ENCODE measurements at places on chromosomes 7 and 10.
A peak's percentile ranks its signal among the peaks of the same experiment; 100 is the strongest.

GRCh38 chr7:155793720-155794119, 18.5 kb downstream of the SHH start:
- DNase-seq, result no peak

DNA sequence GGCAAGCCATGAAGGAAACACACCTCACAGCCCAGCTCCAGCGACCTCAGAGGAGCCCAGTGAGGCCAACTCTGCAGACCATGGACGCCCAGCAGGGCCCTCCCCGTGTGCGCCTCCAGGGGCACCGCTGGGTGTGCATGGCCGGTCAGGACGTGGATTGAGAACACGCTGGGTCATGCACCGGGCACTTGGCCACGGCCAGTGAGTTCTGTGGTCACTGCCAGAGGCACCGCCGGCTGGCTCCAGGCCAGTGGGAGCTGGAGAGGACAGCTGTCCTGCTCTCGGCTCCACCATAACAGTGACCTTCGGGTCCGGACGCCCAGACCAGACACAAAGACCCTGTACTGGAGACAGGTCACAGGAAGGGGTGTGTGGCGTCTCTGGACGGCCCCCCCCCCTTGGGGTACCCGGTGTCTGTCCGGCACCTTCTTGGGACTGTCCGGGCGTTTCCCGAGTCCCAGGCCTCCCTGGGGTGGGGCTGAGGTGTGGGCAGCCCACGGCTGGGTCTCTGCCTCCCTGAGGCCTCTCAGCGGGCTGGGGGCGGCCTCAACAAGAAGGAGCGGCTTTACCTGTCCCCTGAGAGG, 50.4 kb upstream of the NKX6-2 start:
- no peak for DNase-seq

DNA sequence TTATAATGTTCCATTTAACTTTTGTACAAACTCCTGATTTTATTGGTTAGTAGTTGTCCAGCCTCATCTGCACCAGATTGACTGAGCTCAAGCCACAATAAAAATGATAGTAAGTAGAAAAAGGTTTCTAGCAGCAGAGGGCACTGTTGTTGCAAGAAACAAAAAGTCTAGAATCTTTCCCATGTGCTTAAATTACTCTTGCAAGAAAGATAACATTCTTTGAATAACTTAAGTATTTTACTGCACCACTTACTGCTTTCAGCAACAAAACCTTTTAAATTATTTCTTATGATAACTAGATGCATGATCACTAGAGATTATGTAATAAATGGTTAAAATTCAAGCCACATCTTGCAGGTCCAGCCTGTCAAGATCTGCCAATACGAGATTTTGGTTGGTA, 27.0 kb downstream of the LMOD2 start:
- peak; percentile 88 for DNase-seq

DNA sequence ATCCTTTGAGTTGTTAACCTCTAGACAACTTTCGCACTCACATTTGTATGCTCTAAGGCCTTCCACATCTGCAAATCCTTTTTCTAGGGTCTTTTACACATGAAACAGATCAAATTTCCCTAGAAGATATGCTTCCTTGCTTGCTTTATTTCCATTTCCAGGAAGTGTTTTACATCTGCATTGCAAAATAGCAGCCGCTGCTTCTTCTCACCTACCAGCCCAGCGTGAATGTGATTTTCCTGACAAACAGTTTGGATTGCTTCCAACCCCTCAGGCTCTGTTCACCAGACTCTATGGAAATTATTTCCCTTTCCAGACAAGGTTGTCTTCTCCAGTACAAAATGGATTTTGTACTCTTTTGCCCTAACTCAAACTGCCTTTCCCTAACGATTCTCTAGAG, 50.9 kb upstream of the PAPSS2 start:
- DNase-seq, result peak; percentile 43

DNA sequence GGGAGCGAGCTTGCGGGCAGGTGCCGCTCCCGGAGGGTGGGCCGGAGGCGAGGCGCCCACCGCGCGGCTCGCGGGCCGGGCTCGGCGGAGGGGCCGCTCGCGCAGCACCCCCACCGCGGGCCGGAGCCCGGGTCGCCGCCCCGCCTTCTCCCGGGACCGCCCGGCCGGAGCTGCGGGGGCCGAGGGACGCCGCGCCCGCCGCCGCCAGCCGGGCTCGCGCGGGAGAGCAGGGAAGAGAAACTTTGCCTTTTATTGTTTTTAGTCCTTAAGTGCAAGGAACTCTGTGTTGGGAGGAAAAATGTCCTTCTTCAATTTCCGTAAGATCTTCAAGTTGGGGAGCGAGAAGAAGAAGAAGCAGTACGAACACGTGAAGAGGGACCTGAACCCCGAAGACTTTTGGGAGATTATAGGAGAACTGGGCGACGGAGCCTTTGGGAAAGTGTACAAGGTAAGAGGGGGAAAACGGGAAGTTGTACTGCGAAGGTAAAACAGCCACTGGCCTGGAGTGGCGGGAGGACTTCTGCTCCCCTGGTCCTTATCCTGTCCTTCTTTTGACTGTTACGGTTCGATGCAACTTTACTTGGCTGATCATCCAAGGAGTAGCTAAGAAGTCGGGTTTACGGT, 620 bp downstream of the SLK start:
- no peak for DNase-seq

DNA sequence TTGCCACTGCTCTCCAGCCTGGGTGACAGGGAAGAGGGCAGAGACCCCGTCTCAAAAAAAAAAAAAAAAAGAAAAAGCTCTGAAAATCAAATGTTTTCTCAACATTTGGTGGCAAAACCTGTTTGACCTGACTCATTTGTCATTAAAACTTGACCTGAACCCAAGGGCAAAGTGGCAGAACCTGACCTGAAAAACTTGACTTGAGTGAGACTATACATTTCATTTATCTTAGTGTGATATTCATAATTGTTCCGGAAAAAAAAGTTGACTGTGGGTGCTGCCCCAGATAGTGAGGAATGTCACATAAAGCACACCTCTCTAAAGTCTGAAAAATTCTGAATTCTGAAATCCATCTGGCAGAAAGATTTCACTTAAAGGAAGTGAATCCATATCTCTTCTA, 2.3 kb upstream of the TAX1BP1 start:
- no peak for DNase-seq

DNA sequence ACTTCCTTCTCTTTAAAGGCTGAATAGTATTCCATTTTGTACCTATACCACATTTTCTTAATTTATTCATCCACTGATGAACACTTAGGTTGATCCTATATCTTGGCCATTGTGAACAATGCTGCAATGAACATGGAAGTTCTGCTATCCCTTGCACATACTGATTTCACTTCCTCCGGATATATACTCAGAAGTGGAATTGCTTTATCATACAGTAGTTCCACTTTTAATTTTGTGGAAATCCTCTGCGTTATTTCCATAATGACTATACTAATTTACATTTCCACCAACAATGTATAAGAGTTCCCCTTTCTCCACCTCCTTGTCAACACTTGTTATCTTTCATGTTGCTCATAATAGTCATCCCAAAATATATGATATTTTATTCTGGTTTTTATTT, 312.6 kb downstream of the PLXDC2 start:
- no peak for DNase-seq

- DNase-seq, result peak; percentile 7
Measured at GRCh38 chr10:97633921-97634320, 621 bp upstream of the MORN4 start.

GRCh38 chr10:103669243-103669929, 175.9 kb downstream of the NEURL1 start:
- DNase-seq, result no peak

GRCh38 chr7:128869138-128869943, 6.7 kb downstream of the ATP6V1F start:
- DNase-seq, result peak; percentile 37

DNA sequence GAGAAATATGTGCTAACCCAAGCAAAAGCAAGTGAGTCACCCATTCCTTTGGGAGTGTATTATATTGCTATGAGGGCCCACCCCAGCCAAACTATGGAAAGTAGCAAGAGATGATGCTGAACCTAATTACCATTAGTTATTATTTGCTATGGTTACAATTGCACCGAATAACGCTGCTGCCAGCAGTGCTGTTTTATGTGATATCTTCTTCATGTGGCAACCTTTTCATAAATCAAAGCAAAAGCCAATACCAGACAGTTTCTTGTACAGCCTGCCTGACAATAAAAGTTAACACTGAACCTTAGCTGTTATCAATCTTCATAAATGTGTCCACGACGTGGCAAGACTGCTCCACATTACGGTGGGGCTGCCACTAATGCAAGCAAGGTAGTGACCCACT, 241.7 kb upstream of the PLXNA4 start:
- DNase-seq, result no peak

DNA sequence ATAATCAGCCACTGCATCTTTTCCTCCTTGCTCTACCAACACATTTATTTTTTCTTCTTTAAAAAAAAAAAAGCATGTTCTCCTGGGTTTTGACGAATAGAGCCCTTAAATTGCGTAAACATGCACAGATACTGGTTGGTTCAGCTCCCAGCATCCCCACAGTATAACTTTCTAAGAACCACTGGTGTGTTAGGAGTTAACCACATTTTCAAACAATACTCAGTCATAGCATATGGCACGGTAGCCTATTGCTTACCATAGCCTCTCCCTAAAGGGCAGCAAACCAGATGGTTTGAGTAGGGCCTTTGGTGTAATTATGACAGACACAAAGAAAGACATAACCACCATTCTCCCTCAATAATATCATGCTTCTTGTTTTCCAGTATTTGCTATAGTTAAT, 145.0 kb downstream of the LRRC4 start:
- DNase-seq, result no peak

- DNase-seq, result peak; percentile 58
Measured at GRCh38 chr7:17027143-17027788, 145.5 kb upstream of the AGR3 start.

GRCh38 chr10:77575271-77576006, 62.2 kb downstream of the KCNMA1 start:
- no peak for DNase-seq

- no peak for DNase-seq
Measured at GRCh38 chr7:1647961-1648672, 22.0 kb upstream of the ELFN1 start.

DNA sequence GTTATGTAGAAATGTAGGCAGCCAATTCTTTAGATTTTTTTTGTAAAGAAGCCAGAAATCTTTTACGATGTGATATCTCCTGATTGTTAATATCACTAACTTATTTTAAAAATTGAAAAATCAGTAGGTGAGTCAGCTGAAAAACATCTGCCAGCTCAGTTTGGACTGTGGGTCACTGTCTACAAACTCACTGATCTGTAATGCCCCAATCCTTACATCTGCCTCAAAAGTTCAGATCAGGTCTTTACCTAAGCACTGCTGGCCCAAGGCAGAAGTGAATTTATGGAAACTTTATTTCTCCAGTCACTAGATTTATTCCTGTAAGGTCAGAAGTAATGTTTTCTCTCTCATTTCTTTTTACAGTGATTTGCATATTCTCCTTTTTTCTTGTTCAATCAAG, 31.0 kb upstream of the FAM13C start:
- DNase-seq, result no peak

DNA sequence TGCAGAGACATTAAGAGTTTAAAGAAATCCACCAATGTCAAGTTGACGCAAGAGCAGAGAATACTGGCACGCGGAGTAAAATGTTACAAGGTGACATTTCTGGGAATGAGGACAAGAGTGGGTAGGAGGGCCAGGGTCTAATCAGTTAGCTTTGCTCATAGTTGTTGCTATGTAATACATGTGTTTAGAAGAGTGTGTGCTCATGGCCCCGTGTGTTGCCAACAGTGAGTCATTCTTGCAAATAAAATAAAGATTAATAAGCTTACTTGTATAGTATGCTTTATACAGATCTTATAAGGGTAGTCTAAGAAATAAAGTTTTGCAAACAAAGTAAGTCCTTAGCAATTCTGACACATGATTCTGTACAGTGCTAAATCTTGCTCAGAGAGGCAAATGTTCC, 64.5 kb downstream of the DNMBP start:
- DNase-seq, result peak; percentile 90

DNA sequence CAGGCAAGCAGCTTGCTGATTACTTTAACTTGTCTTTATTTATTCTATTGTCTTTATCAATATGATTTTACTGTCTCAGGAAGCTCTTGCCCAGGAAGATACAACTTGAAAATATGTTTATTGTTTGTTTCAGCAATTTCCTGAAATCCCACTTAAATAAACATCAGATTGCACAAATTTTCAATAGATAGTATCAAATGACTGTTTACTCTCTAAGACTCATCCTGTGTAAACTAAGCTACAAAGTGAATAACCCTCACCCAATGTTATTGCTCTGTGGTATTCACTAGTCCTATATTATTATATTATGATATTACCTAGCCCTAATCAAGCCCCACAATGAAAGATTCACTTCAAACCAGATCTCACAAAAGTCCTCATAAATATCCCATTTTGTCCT, 130.4 kb upstream of the HPS1 start:
- no peak for DNase-seq

DNA sequence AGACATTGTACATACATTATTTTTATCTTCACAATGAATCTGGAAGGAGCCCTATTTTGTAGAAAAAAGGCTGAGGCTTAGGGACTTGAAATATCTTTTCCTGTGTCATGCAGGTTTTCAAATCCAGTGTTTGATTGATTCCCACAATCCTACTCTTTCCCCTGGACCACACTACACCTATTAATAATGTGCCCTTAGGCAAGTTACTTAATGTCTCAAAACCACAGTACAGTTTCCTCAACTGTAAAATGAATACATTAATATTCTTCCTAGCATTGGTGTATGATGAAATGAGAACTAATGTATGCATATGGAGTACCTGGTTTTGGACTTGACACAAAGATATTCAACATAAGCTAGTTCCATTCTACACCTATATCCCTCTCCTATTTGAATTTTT, 313.3 kb upstream of the SP8 start:
- DNase-seq, result no peak

DNA sequence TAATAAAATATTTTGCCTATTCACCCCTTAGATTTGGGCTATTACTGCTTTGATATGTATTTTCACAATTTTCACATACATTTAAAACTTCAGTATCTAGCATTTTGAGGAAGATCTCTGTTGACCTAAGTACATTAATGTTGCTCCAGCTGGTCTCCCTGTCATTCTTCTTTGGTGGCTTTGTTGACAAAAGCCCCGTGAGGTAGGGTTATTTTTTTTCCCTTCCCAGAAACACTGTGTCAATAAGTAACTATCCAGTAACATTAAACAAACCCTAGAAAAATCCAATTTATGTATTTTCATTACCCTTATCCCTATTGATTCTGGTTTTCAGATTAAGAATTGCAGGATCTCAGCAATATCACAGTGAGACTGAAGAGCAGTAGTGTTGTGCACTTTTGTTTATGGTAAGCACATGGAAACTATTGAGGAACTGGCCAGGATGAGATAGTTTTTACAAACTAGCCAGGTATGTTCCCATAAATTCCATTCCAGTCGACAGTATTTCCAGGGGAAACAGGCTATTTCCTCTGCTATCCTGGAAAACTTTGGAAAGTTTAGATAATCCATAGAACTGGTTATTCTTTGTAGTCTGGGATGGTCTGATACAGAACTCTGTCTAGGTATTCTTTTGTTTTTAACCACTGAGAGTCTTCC, 198.2 kb downstream of the PON1 start:
- no peak for DNase-seq

Data from choroid plexus epithelial cell (primary cell).